ENCODE measurements at places on chromosomes 16 and 17.

DNA sequence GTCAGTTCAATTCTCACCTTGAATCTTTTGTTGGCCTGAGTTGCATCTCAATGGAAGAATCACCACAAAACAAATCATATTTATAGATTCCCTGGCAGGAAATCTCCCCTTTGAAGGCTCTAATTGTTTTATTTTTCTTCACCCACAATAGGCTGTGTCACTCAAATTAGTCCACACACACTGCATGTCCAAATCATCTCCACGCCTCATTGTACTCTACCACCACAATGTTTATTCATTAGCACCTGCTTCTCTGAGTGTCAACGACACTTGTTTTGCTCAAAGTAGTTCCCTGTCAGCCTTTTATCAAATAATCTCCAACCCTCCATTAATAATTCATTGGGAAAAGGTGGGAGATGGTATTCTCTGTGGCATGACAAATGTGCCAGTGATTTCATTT is 164.3 kb downstream of the ABCC12 start:
- DNase-seq = no peak

DNA sequence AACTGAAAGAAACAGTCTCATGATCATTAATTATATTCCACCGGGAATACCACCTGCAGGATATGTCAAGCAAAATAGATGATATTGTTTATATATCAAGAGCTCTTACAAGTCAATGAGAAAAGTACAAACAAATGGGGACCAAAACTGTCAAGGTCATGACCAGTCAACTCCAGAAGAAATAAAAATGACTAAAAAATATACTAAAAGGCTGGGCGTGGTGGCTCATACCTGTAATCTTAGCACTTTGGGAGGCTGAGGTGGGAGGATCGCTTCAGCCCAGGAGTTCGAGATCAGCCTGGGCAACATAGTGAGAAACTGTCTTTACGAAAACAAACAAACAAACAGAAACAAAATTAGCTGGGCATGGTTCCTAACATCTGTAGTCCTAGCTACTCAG is 49.8 kb upstream of the SCNN1B start:
- DNase-seq = no peak

GRCh38 chr17:50972577-50972976 is 106.4 kb upstream of the TOB1 start:
- no peak for DNase-seq

- no peak for DNase-seq
These were observed 89.7 kb downstream of the SEC14L1 start for GRCh38 chr17:77230436-77230830.

DNA sequence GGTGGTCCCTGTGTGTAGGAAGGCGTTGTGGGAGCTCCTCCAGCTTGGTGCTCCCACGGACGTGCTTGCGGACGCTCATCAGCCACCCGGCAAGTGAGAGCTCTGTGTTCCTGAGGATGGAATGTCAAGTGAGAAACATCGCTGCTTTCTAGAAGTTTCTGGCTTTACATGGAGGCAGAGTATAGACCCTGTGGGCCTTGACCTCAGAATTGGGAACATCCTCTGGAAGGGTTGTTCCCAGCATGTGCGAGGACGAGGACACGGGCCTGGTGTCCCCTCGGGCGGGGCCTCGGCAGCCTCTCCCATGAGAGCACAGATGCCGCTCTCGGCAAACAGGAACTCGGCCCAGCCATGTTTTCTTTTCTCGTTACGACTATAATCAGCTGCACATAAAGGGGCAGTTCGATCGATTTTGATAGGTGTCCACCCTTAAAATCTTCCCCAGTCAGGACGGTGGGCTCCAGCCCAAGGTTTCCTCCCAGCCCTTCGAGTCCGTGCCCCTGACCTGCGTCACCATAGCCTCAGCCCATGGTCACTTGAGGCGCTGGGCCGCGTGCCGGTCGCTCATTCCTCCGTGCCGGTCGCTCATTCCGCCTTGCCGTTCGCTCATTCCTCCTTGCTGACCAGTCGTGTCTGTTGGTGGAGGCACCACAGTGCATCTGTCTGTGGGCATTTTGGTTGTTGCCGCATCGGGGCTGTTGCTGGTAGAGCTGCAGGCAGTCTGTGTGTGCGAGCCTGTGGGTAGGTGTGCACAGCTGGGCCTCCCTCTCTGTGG is 91.3 kb upstream of the ZNF750 start:
- DNase-seq = no peak

DNA sequence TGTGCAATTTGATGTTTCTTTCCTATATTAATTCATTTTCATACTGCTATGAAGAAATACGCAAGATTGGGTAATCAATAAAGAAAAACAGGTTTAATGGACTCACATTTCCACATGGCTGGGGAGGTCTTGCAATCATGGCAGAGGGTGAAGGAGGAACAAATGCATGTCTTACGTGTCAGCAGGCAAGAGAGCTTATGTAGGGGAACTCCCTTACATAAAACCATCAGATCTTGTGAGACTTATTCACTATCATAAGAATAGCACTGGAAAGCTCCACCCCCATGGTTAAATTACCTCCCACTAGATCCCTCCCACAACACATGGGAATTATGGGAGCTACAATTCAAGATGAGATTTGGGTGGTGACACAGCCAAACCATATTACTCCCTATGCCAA is 418.9 kb upstream of the MAF start:
- DNase-seq = no peak
